ENCODE measurements at places on chromosomes 16 and 17.

DNA sequence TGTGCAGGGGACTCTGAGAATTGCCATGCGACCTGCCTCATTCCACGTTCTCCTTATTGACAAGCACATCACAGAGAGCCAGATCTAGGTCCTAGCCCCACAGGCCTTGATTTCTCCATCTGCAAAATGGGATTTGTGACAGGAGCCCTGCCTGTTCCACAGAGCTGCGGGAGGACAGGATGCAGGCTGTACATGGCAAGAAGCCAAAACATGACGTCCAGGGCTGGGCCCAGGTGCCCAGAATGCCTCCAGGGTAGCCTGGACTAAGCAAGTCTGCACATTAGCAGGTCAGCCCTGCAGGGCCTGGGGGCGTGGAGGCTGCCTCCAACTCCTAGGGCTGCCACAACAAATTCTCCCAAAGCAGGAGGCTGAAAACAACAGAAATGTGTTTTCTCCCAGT lies 235.7 kb upstream of the SDK2 start:
- DNase-seq, result no peak

DNA sequence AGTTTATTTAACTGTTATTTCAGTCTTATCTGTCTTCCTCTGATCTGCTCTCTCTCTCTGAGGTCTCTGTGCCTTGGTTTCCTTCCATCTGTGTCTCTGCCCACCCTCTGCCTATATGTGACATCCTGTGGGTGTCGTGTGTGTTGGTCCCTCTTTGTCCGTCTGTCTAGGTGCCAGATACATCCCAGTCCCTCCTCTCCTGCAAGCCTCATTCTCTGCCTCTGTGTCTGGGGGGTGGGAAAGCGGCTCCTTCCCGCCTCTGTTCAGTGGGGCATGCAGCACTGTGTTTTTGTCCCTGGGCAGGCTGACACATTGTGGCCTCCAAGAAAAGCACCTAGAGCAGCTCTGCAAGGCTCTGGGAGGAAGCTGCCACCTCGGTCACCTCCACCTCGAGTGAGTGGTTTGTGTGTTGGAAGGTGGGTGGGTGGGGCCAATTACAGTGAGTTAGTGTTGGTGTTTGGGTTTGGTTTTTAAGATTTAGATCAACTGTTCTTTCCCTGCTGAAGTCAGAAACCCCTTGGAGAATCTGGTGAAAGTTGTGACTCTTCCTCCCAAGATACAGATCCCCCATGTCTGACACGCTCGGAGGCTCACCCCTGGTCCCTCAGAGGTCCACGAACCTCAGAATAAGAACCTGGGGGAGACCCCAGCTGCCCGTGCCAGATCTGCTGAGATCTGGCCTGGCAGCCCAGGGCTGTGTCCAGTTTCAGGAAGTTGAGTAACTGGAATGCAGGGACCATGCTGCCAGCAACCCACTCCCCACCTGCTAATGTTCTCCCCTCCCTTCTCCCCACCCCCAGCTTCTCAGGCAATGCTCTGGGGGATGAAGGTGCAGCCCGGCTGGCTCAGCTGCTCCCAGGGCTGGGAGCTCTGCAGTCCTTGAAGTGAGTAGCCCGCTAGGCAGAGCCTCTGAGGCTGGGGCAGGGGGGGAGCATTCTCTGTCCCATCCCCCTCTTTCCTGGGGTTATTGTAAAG lies 50.9 kb upstream of the CPNE2 start:
- DNase-seq, result no peak

- DNase-seq, result peak; percentile 57
These were observed 2.5 kb upstream of the ATP6V0C start for GRCh38 chr16:2511128-2511800.

DNA sequence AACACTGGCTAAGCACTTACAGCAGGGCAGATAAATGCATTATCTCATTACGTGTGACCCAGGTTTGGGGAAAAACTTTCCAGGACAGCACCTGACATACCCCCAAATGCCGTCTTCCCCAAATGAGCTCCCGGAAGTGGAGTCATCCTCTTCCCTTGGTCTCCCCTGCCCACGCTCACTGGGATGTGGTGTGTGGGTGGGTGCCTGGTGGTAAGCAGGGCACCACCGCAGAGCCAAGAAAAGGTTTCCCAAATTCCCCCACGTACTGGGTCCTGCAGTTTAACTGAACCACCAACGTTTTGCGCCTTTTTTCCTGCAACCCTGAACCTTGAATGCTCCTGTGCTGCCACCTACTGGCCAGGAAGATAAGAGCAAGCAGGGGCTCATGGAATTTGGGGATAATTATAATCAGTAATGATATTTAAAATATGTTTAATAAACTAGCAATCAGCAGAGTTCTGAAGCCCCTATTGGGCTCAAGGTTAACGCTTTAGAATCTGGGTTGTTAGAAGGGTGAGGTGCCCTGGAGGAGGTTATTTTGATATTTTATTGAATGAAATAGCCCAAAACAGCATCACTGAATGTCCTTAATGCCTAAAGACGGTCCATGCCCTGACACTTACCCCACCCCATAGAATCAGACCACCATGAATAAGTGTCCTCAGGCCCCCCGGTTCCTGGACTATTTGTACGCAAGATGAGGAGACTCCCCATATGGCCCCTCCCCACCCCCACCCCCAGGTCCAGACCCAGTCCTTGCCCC lies 8.0 kb downstream of the SPPL2C start:
- DNase-seq, result peak; percentile 28

- no peak for DNase-seq
These were observed 35.3 kb upstream of the XYLT2 start for GRCh38 chr17:50310455-50311111.

DNA sequence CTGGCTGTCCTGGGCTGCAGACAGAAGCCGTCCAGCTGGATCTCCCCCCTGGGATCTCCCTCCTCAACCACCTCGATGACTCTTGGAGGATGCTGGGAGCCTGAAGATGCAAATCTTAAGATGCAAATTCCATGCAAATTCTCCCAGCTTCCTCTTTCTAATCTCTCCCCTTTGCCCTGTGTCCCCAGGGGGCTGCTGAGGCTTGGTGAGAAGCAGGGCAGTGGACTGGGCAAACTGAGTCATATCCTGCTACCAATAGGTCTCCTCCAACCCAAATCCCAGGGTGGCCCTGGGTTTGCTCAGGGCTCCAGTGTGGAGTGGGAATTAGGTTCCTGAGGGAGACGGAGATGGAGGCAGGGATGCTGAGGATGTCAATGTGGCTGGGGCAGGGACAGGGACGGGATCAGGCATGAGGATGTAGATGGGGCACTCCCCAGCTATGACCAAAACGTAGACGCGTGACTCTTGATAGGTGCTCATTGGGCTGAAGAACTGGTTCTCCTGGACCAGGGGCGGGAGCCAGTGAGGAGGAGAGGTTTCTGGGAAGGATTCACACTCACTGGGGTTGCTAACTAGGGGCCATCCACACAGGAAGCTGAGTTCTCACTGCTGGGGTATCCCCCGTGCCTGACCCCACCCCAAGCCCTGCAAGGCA lies 3.6 kb upstream of the ALOX12B start:
- no peak for DNase-seq

DNA sequence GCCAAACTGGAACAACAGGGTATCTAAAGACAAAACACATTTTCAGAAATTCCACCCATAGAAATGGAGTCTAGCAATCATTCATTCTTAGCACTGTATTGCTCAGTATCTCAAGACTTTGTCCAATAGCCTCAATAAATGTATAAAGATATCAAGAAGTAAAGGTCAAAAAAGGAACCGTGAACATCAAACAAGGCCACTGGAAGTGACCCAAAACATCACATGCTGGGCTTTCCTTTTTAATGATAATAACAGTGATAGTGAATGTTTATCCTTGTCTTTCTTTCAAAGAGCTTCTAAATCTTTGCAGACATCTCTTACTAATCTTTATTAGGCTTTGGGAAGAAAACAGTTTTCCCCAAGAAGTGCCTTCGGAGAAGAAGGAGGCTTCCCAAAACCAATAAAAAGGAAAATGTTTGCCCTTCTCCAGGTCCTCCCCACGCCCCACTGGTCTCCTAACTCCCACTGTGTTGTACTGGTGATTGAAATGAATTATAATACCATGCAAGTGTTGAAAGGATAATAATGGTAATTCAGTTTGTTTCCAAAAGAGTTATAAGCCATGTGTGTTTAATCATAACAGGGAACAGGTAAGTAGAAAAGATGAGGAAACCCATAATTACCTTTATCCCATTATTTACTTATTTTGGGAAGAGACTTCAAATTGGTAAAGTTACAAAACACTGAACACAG lies 18.6 kb downstream of the RNF43 start:
- DNase-seq, result no peak

- no peak for DNase-seq
These were observed 13.3 kb downstream of the SNN start for GRCh38 chr16:11681556-11681955.

- DNase-seq, result no peak
These were observed 201.3 kb downstream of the CEP112 start for GRCh38 chr17:65990593-65990992.

- peak; percentile 48 for DNase-seq
These were observed 18.1 kb upstream of the DHX40 start for GRCh38 chr17:59547131-59547915.

DNA sequence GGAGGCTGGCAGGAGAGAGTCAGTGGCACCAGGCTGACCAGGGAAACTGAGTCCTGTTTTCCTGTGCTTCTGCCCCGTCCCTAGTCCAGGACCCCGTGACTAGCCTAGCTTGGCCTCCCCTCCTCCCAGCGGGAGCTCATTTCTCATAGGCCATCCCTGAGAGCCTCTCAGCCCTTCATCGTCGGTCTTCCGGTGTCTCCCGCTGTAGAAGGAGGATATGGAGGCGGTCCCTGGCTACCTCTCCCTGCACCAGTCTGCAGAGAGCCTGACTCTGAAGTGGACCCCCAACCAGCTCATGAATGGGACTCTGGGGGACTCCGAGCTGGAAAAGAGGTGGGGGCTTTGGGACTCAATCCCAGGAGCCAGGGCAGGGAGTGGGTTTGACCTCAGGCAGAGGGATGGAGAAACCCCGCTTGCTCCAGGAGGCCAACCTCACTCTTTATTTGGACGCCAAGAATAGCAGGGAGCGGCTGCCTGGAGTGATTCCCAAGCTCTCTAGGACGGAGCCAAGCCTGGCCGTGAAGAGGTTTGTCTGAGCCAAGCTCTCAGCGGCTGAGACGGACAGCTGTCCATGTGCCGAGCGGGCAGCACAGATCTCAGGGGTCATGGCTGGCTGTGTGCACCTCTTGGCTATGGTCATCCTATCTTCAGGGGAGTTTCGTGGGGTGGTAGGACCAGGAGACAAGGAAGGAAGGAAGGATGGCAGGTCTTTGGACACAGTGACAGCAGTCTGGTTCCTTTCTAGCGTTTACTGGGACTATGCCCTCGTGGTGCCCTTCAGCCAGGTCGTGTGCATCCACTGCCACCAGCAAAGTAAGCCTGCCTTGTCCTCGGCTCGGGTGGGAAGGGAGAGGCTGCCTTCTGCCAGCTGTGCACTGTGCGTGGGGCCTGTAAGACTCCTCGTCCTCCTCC lies 26.8 kb downstream of the SGSM2 start:
- DNase-seq, result no peak

DNA sequence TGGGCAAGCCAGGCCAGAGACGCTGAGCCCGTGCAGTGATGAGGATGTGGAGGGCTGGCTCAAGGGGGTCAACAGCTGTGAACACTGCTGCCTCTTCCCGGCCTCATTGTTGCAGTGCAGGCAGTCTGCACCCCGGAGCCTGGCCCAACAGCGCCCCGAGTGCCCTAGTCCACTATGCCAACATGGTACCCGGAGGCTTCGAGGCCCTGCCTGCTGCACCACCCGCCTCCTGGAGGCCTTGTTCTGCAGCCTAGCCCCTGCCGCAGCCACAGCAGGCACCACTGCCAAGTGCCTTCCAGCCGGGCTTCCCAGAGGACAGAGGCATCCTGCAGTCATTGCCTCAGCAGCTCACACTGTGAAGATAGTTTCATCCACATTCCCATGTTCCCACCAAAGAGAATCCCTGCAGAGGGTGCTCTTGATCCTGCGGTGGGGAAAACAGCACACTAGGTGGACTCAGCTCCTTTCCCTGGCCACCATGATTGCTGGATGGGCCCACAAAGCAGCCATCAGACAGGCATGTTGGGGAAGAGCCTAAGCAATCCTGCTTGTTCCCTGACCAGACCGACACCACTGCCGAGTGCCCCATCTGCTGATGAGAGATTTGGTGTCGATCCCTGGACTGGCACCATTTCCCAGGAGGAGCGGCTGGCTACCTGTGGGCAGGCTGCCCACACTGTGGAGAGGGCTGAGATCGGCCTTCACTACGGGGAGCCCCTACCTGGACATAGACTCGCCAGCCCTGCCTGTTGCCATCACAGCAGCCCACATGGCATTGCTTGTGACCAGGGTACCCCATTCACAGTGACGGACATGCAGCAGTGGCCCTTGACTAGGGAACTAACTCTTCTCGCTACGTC lies 44.9 kb downstream of the USP22 start:
- DNase-seq, result no peak

GRCh38 chr16:1982013-1982433 lies 754 bp upstream of the NOXO1 start:
- DNase-seq, result no peak

- peak; percentile 41 for DNase-seq
These were observed 91.4 kb upstream of the GSE1 start for GRCh38 chr16:85521552-85522307.

DNA sequence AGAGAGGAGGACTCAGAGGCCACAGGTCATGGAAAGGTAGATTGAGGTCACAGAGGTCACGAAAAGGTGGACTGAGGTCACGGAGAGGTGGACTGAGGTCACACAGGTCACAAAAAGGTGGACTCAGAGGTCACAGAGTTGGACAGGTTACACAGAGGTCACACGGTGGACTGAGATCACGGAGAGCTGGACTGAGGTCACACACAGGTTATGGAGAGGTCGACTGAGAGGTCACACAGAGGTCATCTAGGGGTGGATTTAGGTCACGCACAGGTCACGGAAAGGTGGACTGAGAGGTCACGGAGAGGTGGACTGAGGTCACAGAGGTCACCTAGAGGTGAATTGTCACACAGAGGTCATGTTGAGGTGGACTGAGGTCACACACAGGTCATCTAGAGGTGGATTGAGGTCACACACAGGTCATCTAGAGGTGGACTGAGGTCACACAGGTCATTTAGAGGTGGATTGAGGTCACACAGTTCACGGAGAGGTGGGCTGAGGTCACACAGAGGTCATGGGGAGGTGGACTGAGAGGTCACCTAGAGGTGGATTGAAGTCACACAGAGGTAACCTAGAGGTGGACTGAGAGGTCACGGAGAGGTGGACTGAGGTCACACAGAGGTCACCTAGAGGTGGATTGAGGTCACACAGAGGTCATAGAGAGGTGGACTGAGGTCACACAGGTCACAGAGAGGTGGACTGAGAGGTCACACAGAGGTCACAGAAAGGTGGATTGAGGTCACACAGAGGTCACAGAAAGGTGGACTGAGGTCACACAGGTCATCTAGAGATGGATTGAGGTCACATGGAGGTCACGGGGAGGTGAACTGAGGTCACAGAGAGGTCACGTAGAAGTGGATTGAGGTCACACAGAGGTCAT lies 26.7 kb upstream of the JPT2 start:
- no peak for DNase-seq

- DNase-seq, result peak; percentile 65
These were observed 10.1 kb upstream of the ERCC4 start for GRCh38 chr16:13909872-13910303.
